Stimulated activated CD8-positive, alpha-beta memory T cell treated with anti-CD3 and anti-CD28 coated beads, Interleukin-4, amount 100 ng/mL, for 1 hour (primary cell): ENCODE measurements at places on chromosomes 2 and 18.

DNA sequence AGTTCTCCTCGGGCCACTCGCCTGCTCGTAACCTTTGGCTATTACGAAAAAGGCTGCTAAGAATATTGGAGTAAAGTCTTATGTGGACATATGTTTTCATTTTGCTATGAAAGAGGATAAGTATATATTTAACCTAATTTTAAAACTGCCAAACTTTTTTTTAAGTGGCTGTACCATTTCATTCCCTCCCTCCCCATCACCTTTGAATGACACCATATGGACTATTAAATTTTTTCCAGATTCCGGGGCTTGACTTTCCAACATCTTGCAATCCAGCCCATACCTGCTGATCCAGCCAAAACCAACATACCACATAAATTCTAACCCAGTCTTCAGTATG lies 31.5 kb downstream of the REEP1 start:
- no peak for DNase-seq

DNA sequence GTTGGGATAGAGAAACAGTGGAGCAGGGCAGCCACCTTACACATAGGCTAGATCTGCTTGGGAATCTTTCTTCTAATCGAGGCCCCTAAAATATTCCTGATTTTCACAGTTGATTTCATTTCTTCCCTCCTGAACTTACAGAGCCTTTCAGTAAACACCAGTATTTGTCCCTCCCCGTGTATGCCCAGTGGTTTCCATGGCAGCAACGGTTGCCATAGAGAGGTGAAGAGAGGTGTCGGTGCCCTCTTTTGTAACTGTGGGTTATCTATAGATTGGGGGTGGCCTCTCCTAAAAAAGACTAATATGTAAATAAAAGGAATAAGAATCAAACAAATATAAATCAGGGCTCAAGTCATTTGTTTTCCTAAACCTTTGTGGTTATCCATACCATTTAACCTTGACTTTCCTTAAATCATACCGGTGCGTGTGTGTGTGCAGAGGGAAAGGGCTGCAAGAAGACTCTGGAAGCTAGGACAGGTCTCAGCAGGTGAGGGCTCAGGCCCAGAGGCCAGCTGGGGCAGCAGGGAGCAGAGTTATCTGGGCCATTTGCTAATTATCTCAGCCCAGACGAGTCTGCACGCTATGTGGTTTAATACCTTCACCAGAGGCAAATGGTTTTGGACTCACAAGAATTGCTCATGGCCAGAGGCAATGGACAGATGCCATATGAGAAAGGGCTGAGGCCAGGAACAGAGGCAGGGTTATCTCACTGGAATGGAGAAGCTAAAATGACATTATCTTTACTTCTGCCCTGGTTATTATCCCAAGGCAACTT lies 35.5 kb downstream of the LIPG start:
- no peak for DNase-seq

- no peak for DNase-seq
Measured at GRCh38 chr18:23133860-23134779, 1.2 kb upstream of the CABLES1 start.

- no peak for DNase-seq
Measured at GRCh38 chr2:83972128-83972527, 487.0 kb downstream of the SUCLG1 start.

DNA sequence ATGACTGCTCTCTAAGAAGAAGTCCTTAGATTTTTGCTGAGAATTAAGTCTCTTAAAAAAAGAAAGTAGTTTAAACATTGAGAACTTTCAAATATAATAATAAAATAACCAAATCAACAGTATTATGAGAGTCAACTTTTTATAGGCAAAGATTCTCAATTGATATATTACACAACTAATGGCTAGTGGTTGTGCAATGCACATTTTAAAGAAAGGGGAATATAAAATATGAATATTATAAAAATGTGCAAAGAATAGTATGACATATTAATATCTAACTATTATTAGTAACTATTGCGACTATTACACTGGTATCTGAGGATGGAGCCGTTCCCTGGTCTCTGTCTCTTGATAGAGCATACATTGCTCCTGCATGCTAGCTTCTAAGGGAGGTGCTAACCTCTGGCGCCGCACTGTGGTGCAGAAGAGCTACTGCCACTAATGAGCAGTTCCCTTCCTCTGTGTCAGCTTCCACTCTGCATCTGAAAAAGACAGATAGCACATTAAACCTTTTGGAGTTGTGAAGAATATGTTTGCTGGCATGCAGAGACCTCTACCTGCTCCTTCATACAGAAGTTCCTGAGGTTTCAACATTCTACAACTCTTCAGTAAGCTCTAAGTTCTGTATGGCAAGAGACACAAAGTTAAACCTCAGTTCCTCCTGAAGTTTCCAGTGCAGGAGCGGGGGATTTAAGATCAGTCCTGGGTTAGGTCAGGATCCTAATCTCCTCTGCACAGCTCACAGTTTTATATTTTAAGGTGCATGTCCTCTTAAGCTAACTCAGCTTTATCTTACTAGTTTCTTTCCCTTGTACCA lies 3.5 kb upstream of the SLC9A2 start:
- DNase-seq, result no peak

- DNase-seq, result no peak
Measured at GRCh38 chr2:26587994-26588393, 53.2 kb downstream of the CIB4 start.

DNA sequence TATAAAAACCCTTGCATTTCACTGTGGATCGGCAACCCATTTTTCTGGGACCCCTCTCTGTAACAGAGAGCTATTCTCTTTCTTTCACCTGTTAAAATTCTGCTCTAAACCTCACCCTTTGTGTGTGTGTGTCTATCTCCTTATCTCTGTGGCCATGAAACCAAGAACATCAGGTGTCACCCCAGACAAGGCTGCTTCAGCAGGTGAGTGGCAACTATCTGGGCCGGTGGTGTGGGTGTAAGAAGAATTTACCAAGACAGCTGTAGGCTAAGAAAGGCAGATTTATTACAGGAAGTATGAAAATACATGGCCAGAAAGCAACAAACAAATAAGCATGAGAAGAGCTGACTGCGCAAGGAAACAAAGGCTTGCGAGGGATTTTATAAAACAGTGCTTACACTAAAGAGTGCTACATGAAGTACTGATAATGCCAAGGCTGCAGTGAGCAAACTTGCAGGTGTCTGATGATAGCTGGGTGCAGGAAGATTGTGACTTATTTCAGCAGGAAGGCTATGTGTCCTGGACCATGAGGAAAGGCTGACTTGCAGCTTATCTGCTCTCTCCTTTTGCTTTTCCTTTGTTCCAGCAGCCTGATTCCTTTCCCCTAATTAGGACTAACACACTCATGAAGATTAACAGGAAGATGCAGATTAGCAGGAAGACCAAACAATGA lies 421.1 kb downstream of the PTH2R start:
- no peak for DNase-seq

DNA sequence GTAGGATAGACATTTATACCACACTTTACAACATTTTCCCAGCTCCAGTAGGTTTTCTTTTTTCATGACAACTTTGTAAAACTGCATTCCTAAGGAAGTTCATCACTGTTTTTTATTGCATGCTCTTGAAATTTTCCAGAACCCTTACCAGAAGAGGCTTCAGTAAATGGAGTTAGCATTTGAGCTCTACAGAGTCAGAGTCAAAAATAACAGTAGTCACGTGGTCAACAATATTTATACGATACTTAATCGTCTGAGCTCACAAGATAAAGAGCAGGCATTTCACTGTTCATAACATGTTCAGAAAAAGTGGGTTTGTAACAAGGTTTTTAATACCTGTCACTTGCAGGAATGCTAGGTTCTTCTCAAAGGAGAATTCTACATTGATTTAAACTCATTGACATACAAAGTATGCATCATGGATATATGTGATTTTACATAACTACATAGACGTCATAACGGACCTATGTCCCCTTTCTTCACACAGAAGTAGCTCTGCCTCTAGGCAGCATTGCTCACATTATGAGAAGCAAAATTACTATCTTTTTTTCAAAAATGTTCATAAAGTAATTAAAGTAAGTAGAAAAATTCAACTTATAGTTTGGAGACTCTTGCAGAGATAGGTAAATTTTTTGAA lies 187.0 kb upstream of the COL3A1 start:
- DNase-seq, result no peak

GRCh38 chr18:48127606-48128005 lies 197.1 kb upstream of the SMAD2 start:
- no peak for DNase-seq

- no peak for DNase-seq
Measured at GRCh38 chr2:99348173-99348572, 11.0 kb downstream of the EIF5B start.

GRCh38 chr2:158772306-158773078 lies 22.6 kb upstream of the DAPL1 start:
- DNase-seq, result no peak

GRCh38 chr2:30693821-30694281 lies 113.4 kb downstream of the CAPN13 start:
- no peak for DNase-seq

GRCh38 chr18:58118536-58118935 lies 74.5 kb downstream of the NEDD4L start:
- DNase-seq, result no peak

DNA sequence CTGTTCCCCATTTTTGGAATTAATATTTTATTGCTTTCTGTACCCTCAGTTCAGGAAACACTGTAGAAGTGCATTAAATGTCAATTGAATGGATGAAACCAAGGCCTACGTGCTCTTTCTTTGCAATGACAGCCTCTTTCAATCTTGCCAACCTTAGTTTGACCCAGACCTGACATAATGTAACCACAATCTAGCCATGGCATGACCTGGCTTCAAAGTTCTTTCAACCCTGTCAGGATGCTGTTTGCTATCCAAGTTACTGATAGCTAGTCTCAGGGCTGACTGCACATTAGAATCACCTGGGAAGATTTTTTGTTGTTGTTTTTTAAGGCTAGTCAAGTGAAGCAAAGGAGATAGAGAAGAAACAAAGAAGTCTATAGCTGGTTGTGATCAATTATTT lies 190.9 kb upstream of the PKDCC start:
- DNase-seq, result no peak

DNA sequence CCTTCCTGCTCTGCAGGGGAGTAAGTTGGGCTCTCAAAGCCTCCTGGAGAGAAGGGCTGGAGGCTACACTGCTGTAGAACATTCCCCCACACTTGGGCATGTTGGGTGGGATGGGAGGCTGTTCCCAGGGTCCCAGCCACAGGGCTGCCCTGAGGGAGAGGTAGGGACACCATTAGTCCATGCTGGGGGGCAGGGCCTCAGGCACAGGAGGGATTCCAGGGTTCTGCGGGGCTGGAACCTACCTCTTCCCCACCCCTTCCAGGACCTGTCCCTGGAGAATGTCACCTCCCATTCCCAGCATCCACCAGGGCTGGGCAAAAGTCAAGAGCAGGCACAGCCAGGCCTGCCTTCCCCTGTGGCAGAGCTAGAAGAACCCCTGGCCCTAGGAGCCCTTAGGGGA lies 6.9 kb upstream of the ADRA2B start:
- no peak for DNase-seq

DNA sequence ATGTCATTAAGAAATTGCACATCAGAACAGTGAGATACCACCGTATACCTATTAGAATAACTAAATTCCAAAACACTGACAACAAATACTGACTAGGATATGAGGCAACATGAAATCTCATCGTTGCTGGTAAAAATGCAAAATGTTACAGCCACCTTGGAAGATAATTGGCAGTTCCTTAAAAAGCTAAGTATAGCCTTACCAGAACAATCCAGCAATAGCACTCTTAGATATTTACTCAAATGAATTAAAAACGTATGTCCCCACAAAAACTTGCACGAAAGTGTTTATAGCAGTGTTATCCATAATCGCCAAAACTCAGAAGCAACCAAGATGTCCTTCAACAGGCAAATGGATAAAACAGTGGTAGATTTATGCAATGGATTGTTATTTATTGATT lies 241.7 kb downstream of the EPHA4 start:
- no peak for DNase-seq

DNA sequence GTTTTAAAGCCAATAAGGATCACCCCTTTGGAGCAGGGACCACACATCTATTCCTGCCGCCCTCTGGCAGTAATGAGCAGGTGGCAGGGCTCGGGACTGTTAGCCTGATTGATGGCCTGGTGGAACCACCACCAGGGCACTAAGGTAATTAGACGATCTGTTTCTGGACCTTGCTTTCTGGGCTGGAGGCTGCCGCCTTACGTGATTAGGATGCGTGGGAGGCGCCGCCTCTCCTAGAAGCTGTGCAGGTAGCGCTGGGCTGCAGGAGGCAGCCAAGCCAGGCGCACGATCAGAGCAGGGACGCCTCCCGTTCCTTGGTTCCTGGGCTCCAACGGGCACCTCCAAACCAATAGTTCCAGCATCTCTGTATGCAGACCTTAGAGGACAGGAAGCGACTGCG lies 242.6 kb upstream of the RAB12 start:
- DNase-seq, result no peak

GRCh38 chr18:55515941-55516710 lies 71.9 kb downstream of the TCF4 start:
- no peak for DNase-seq

DNA sequence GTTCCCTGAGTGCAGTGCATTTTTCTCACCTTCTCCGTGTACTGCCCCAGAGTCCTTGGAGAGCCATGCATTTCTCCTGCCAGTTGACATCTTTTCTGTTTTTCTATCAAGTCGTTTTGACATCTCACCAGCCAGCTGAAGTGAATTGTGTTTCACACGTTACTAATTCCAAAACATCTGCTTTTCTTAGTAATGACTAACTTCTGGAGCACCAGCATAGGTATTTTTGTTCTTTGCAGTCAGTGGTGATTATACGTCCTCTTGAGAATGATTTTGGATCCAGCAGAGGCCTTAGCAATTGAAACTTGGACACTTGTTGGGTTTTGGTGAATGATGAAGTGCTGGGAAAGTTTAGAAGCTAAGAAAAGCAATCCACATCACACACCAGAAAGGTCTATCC lies 112.5 kb downstream of the PIK3C3 start:
- no peak for DNase-seq

DNA sequence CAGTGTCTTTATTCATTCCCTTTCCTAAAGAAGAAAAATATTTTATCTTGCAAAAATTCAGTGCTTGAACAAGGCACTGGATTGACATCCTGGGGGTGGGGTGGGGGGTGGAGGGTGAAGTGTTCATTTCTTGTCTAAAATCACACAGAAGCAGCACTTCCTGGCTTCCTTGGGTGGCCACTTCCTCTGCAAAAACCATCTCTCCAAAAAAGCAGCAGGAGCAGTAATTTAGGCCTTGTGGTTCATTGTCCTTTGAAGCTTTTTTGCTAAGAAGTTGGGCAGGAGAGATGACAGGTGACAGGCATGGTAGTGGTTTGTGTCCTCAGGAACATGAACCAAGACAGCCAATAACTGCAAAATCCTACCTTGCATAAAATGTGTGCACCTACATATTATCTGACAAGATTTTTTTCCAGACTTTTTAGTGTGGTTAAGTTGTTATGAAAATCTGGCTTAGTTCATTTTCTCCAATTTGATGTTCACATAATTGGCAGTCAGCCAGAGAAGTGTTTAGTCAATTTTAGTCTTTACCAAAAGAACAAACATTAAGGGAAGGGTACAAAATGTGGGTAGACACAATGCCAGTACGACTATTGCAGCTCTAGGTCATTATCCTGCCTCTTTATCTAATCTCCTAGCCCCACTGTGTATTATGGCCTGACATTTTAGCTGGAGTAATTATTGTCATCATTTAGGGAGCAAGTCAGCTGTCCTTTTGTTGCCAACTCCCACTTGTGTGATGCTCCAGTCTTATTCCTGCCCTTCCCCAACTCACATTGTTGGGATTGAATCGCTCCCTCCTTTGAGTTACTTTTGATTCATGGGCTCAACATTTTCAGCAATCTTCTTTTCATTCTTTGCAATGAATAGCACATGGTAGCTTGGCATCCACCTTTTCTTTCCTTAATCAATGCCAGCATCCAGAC lies 177.2 kb downstream of the MYO3B start:
- DNase-seq, result no peak
